ENCODE measurements at places on chromosomes 4 and X.
A peak's percentile ranks its signal among the peaks of the same experiment; 100 is the strongest.

DNA sequence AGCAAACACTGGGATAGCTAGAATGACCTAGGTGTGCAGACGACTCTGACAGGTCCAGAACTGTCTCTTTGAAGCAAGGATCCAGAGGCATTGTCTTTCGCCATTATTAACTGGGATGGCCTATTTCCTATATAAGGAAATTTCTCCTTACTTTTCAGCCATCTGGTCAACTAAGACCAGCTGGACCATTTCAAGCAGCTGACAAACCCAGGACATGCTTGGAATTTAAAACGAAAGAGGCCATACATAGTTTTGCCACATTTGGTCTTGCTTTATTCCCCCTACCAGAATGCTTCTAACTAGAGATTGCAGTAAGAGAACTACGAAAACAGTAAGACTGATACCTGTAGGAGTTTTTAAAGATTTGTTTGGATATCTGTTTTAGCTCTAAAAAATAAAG is 87.0 kb downstream of the GLRA2 start:
- no peak for DNase-seq

DNA sequence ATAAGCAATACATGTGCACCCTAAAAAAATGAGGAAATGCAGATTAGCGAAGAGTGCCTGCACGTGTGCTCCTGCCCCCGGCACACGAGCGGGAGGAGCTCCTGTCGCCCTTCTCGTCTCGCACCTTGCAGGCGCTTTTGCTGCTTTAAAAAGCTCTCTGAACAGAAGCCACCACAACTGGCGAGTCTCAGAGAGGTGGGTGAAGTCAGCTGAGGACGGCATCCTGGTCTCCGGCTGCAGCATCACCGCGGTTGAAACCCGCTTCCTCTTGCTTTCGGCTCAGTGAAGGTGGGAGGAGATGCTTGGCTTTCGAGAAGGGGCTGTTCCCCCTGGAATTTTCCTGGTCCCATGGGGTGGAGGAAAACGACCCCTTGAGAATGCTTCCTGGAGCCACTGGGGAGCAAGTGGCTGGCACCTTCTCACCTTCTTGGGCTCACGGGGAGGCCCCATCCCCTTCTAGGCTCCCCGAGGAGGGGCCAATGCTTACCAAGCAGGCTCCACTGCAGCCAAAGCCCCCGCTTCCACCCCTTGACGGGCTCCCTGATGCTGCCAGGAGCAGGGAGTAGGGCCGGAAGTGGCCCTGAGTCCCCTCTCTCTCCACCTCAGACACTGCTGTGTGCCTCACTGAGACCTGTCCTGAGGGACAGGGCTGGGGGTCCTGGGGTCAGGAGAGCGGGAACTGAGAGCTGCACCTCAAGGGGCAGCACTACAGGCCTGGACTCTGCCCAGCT is 29.2 kb upstream of the MXD4 start:
- peak; percentile 57 for DNase-seq

GRCh38 chr4:17961249-17961648 is 60.3 kb downstream of the LCORL start:
- no peak for DNase-seq

- DNase-seq = no peak
Observed at GRCh38 chr4:124209626-124210025, 502.9 kb downstream of the ANKRD50 start.

- DNase-seq = no peak
Observed at GRCh38 chr4:9904976-9905587, 116.2 kb downstream of the SLC2A9 start.

DNA sequence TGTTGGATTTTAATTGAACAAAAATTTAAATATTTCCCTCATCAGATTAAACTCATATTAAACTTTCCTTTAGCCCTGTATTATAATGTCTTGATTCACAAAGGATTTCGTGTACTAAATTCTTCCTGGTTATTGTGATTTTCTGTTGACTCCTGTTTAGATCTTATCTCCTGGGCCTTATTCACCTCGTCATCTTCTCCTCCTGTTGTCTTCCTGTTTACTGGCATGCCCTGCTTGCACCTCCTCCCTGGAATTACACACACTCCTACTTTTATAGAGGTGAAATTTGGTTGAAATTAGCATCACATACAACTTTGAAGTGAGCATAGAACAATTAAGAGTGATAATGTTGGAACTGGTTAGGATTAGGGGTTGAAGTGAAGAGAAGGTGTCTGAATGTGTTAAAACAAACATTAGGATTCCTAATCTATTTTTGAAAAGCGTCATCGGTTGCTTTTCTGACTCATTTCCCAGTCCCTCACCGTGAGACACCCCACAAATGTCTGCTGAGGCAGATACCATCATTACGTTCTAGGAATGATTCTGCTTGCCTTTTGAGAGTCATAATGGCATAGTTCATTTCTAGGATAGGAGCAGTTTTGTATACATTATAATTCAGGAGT is 32.5 kb downstream of the TLL1 start:
- DNase-seq = no peak

GRCh38 chr4:146224326-146224966 is 10.1 kb downstream of the REELD1 start:
- DNase-seq = no peak

GRCh38 chr4:40275065-40275730 is 59.9 kb upstream of the CHRNA9 start:
- no peak for DNase-seq

- DNase-seq = no peak
Observed at GRCh38 chr4:2829321-2829932, 14.2 kb upstream of the ADD1 start.

Data from effector CD8-positive, alpha-beta T cell (primary cell).